D721Med (cell line): ENCODE measurements at places on chromosomes 6 and 20.
A peak's percentile ranks its signal among the peaks of the same experiment; 100 is the strongest.

- DNase-seq: no peak
Observed at GRCh38 chr20:48797275-48797825, 30.4 kb downstream of the PREX1 start.

DNA sequence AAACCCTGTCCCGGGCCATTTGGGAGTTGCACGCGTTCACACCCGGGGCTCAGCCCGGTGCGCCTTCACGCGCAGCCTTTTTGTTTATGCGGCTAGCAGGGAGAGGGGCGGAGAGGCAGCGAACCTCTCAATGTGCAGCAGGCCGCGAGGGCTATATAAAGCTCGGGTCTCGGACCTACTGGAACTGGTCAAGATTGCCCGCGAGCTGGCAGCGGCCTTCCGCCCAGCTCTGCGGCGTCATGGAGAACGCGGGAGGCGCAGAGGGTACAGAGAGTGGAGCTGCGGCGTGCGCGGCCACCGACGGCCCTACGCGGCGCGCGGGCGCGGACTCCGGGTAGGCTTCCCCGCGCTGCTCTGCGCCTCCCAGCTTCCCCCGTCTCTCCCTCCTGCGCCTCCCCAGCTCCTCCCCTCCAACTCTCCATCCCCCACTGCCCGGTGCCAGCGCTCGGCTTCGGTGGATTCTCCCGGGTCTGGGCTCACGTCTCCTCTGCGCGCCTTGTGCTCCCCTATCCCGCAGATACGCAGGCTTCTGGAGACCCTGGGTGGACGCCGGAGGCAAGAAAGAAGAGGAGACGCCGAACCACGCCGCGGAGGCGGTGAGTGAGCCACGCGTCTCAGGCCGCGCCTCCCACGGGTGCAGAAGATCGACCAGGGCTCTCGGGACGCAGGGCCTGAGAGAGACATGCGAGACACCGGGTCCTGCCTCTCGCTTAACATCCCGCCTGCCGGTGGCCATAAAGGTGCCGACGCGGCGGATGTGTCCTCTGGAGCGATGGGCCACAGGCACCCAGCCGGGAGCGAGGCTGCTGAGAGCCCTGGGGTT, at the start of gene RIPPLY2:
TSS of gene RIPPLY2 (plus strand) at position 183 of the 823 bp plus-strand sequence. CDS start at position 240, 57 bp downstream.
- DNase-seq: no peak

DNA sequence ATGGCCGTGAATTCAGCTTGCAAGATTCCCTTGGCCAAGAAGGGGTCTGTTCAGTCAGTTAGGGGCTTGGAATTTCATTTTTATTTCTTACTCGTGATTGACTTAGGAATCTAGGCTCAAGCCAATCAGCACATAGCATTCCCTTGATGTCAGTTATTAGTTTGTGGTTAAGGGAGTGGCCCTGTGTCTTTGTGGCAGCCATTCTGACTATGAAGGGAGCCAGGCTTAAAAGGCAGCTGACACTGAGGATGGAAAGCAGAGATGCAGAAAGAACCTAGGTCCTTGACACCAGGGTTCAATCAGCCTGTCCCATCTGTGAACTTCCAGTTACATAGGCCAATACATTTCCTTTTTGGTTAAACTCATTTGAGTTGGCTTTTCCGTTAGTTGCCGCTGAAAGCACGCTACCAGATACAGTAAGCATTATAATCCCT, 48.1 kb downstream of the MCUR1 start:
- DNase-seq: no peak

- DNase-seq: no peak
Observed at GRCh38 chr6:44234101-44235025, 11.0 kb downstream of the SLC29A1 start.

DNA sequence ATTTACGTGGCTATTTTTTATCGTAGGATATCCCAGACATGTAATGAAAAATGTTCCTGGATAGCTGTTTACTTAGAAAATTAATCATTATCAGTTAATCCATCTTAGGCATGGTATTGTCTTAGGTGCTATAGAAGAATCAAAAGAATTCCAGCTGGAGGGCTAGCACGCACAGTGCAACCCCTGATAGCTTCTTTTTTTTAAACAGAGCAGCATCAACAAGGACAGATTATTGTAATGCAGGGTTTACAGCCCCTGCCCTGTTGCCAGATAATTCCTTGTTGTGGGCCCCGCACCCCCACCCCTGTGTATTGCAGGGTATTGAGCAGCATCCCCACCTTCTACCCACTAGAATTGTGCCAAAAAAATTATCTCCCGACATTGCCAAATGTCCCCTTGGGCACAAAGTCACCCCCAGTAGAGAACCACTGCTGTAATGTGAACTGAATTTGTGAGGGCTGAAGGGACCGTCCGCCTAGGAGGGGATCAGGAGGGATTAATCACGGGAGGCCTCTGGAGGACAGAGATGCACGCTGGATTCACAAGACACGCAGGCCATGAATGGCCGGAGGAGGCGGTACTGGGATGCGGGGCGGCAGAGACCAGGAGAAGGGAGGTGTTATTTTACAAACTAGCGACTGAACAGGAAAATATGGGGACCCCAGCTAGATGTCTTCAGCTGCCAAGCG, 174.6 kb downstream of the ZDHHC14 start:
- DNase-seq: peak; percentile 66

DNA sequence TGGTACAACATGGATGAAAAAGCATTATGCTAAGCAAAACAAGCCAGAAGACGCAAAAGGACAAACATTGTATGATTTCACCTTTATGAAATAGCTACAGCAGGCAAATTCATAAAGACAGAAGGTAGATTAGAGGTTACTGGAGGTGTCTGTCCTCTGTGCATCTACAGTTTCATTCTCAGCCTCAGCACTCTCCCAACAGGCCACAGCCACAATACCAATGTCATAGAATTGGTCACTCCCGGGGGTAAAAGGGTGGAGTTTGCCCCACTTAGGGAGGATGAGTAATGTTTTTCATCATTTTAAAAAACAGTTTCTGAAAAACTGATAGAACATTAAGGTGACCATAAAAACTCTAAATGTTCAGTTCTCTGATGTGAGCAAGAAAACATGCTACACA, 17.2 kb upstream of the TMX4 start:
- no peak for DNase-seq

DNA sequence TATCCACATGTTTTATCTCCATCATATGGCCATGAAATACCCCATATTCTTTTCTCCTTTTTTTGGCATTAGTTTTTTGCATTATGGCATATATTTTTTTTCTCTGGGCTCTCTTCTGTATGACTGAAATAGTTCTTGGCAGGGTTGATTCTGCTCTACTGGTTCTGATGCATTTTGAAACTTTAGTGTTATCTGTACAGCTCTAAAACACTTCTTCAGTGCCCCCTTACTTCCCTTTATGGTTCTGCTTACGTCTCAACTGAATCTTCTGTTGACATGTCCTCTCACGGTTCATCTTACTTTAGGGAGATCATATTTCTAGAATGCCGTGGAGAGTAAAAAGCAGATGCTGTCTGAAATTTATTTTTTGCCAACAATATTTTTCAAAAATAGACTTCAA, 23.2 kb upstream of the TXNDC5 start:
- DNase-seq: no peak

DNA sequence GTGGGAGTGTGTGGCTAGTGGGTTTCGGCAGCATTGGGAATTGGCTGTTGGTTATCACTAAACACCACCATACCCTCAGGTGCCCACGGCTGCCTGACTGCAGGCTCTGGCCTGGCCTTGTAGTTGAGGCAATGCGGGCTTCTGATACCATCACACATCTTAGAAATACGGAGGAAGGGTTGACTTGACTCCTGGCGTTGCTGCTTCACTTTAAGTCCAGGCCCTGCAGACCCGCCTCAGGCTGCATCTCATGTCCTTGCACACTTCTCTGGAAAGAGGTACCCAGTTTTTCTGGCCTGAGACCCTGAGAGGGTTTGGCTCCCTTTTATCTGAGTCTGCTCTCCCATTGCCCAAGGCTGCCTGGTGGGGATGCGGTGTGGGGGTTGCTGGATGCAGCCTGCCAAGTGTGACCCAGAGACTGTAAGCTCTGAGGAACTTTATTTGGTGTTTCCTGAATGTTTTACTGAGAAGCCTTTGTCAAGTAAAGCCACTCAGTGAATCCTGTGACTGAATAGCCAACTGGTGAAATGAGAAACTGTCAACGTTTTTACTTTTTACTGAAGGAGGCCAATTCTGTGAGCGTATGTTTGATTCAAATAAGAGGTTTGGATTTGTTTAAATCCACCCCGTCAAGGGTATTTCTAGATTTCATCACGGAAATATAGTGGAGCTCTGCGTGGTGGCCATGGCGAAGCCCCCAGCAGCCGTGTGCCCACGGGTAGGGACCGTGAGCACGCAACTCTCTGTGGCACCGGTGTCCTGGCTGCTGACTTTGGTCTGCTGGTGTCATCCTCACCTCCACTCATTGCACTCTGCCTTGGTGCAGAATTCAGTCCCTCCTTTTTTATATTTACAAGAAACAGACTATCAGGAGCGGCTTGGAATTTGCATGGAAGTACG, 160.1 kb downstream of the DTNBP1 start:
- DNase-seq: no peak

DNA sequence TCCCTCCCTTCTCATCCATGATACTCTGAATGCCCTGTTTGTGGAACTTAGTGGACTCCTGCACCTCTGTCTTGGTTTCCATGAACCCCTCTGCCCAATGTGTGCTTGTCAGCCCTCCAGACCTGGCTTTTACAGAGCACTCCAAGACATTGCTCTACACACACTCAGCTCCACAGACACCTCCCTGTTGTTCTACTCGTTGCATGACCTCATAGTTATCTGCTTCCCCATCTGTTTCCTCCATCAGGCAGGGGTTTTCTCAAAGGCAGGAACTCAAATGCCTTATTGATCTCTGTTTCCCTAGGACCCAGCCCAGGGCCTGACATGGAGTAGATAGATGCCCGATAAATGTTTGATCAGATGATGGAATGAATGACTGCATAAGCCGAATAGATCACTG, 13.3 kb downstream of the PLCG1 start:
- no peak for DNase-seq

DNA sequence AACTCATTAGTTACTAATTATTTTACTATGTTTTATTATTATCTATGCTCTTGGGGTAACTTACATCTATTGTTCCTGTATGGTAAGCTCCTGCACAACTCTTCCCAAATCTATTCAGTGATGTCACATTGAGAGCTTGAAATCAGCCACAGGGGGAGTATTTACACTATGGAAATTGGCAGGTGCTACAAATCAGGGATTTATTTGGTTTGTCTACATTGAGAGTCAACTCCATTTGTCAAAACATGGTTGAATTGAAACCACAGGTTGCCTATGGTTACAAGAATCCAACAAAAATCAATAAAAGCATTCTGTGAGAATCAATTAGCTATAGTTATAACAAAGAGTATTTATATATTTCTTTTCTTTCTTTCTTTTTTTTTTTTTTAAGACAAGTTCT, 3.9 kb upstream of the FITM2 start:
- DNase-seq: no peak

GRCh38 chr6:21381331-21381963, 212.1 kb upstream of the SOX4 start:
- DNase-seq: no peak

DNA sequence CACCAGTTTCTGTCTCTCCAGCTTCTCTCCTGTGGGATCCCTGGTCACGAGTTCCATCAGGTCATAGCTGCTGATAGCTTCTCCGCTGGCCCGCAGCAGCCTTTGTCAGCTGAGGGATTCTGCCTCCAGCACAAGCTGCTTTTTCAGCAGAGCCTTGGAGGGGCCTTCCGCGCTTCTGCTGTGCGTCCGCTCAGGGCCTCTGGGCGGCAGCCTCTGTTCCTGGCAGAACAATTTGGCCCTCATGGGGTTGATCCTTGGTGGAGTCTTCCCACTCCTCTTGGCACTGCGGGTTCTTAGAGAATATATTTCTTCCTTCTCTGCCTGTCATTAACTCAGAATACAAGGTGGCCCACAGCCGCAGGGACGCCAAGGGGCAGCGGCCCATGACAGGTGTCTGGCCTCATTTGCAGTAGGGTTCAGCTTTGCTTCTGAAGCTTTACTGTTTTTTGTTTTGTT, 158.8 kb downstream of the DTNBP1 start:
- no peak for DNase-seq

- no peak for DNase-seq
Observed at GRCh38 chr6:163701762-163702161, 287.2 kb downstream of the QKI start.

- DNase-seq: no peak
Observed at GRCh38 chr20:38833857-38834164, 28.3 kb downstream of the PPP1R16B start.

DNA sequence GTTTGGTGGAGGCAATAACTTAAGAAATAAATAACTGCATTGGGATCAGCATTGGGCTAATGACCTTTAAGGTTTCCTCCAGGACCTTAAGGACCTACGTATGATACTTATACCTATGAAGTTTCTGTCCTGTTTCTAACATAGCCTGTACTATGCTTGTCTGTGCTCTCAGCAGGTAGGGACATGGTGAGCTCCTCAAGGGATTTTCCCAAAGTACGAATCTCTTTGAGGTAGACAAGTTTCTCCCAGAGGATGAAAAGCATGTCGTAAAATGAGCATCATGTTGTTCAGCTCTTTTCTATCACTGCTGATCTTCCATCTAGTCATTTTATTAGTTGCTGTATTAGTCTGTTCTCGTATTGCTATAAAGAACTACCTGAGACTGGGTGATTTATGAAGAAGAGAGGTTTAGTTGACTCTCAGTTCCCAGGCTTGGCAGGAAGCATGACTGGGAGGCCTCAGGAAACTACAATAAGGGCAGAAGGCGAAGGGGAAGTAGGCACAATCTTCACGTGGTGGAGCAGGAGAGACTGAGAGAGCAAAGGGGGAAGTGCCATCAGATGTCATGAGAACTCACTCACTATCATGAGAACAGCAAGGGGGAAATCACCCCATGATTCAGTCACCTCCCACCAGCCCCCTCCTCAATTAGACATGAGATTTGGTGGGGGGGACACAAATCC, 77.8 kb upstream of the TGM3 start:
- no peak for DNase-seq

GRCh38 chr6:156593127-156593526, 184.1 kb upstream of the ARID1B start:
- DNase-seq: no peak

DNA sequence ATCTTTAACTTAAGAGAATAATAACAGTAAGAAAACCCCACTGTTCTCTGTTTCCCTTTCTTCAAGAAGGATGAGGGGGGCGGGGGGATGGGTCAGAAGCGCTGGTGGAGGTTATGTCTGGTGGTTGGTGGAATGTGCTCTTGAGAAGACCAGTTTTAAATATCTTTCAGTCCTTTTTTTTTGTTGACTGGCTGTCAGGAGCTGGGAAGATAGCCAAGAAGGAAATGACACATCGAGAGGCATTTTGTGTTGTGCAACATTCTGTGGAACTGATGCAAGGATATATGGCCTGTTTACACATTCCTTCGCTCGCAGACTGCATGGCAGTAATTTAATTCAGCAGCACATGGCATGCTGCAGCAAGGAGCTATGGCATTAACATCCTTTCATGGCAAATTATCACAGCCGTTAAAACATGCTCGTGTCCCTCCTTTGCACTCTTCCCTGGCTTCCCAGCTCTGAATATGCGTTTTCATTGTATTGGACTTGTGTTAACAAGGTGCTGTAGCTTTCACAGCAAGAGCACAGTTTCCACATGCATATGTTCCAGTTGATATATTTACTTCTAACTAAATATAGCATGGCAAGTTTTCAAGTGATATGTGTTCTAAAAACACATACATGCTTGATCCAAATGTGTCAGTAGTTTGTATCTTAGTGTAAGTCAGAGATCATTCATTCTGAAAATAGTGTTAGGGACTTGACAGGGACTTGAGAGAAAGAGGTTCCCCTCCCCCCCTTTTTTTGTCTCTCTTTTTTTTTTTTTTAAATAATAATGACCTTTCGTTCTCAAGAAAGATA, 68.2 kb upstream of the SUPT3H start:
- no peak for DNase-seq

GRCh38 chr6:34522761-34523160, 33.4 kb downstream of the SPDEF start:
- no peak for DNase-seq
